ENCODE measurements at places on chromosomes 11 and 22. TPM values are rescaled to one million over a fixed set of nuclear protein-coding genes. Genes with fewer than 3 reads are reported as not detected.

GRCh38 chr11:27112946-27113345, 72.3 kb downstream of the BBOX1 start:
- no peak overlapping the region for H3K27ac ChIP-seq
- peaks cover 2% of the 10 kb centered on the region for H3K36me3 ChIP-seq

Gene HSD17B12
- 91.8 TPM for total RNA-seq

Gene LRRC32
- total RNA-seq: 367 TPM

GRCh38 chr11:67082071-67082791, 25.6 kb downstream of the RHOD start:
- H3K27ac ChIP-seq: no peak overlapping the region
- peaks cover 17% of the 10 kb centered on the region for H3K4me1 ChIP-seq
- H3K36me3 ChIP-seq: no peaks in the 10 kb centered on the region
- H3K27me3 ChIP-seq: no peaks in the 10 kb centered on the region
- H3K4me3 ChIP-seq: no peak overlapping the region

Gene CASP12
- not detected for total RNA-seq

GRCh38 chr11:35486446-35486845, 39.0 kb downstream of the PAMR1 start:
- H3K4me1 ChIP-seq: peaks cover 24% of the 10 kb centered on the region
- no peak overlapping the region for H3K27ac ChIP-seq
- H3K27me3 ChIP-seq: no peaks in the 10 kb centered on the region
- no peak overlapping the region for H3K4me3 ChIP-seq
- H3K36me3 ChIP-seq: peaks cover 5% of the 10 kb centered on the region

DNA sequence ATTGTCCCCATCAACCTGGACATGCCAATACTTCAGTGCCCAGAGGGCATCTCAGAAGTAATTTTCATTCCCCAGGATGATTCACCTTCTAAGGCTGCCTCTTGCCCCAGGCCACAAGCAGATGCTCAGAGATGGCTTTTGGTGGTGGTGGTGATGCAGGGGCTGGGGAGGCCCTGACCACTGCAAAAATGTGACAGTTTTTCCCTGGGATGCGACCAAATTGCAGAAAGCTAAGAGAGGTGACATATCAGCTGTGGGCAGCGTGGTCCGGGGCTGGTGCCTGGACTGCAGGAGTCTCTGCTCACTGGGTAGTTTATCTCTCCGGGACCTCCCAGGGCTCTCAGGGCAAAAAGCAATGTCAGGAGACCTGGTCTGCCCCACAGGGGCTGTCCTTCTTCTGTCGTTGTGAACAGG, 39.7 kb upstream of the ACCSL start:
- no peak overlapping the region for H3K4me3 ChIP-seq
- H3K27me3 ChIP-seq: peaks cover 3% of the 10 kb centered on the region
- no peak for DNase-seq
- H3K4me1 ChIP-seq: peaks cover 23% of the 10 kb centered on the region
- no peaks in the 10 kb centered on the region for H3K36me3 ChIP-seq
- H3K27ac ChIP-seq: no peak overlapping the region

DNA sequence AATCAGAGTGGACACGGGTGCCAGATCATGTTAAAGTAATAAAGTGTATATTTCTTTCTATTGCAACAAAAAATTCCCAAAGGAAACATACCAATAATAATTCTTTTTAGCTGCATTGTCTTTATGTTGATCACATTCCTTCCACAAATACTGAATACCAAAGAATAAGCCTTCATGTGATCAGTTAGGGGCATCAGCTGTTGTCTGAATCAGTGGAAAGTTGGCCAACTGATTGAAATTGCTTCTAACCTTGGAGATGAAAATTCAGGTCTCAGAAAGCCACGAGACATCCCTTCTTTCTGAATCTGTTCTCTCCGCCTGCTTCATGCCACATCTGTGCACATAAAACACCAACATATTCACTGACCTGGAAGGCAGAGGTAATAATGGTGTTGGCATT, 785.2 kb downstream of the KCNA4 start:
- H3K27ac ChIP-seq: no peak overlapping the region
- peaks cover 24% of the 10 kb centered on the region for H3K27me3 ChIP-seq
- DNase-seq: no peak
- H3K4me1 ChIP-seq: no peaks in the 10 kb centered on the region
- no peaks in the 10 kb centered on the region for H3K36me3 ChIP-seq

Gene OR10A2
- not detected for total RNA-seq

DNA sequence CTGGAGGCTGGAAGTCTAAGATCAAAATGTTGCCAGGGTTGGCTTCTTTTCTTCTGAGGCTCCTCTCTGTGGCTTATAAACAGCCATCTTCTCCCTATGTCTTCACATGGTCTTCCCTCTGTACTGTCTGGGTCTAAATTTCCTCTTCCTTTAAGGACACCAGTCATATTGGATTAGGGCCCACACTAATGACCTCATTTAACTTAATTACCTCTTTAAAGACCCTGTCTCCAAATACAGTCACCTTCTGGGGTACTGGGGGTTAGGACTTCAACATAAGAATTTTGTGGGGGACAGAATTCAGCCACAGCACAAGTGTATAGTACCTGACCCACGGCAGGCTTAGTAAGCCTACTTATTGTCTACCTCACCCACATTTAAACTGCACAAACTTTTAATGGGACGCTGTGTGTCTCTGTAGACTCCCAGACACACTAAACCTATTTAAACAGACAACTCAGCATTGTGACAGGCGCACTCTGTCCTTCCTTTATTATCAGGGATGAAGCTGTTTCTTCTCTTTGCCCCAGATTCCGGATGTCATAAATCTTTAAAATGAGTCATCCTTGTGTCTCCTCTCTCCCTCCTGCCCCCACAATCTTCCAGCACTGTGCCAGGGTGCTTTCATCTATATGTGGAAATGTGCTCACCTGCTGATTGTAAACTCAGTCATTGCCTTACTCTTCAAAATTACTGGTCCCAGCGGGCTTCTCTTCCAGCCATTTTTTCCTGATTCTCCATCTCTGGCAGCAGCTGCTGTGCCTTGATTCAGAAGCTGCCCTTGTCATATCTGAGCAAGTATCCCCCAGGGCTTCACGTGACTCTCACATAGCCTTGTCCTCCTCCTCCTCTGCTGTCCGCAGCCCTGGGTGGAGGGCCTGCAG, 5.4 kb upstream of the MAPK8IP1 start:
- H3K27me3 ChIP-seq: no peaks in the 10 kb centered on the region
- peaks cover 17% of the 10 kb centered on the region for H3K36me3 ChIP-seq
- H3K27ac ChIP-seq: no peak overlapping the region
- peaks cover 3% of the 10 kb centered on the region for H3K4me1 ChIP-seq

Gene IGSF22
- total RNA-seq: not detected

- H3K27me3 ChIP-seq: no peaks in the 10 kb centered on the region
- peaks cover 2% of the 10 kb centered on the region for H3K36me3 ChIP-seq
- peaks cover 58% of the 10 kb centered on the region for H3K4me1 ChIP-seq
- DNase-seq: no peak
Observed at GRCh38 chr22:40525250-40525884, 111.2 kb downstream of the MRTFA start.

GRCh38 chr11:66800720-66801428, 42.4 kb upstream of the RCE1 start:
- no peak overlapping the region for H3K4me3 ChIP-seq
- no peak for DNase-seq
- no peaks in the 10 kb centered on the region for H3K27me3 ChIP-seq
- no peak overlapping the region for H3K27ac ChIP-seq

Gene RNF169
- total RNA-seq: 13.1 TPM

Gene NOX4
- total RNA-seq: 102 TPM

Gene ELFN2
- total RNA-seq: 0.65 TPM

Gene CUL5
- 32.1 TPM for total RNA-seq

- H3K27ac ChIP-seq: no peak overlapping the region
- H3K27me3 ChIP-seq: peaks cover 45% of the 10 kb centered on the region
- no peak overlapping the region for H3K4me3 ChIP-seq
- H3K4me1 ChIP-seq: no peaks in the 10 kb centered on the region
Observed at GRCh38 chr11:105202422-105202821, 62.9 kb upstream of the CARD18 start.

GRCh38 chr11:62505440-62506091, 41.0 kb downstream of the AHNAK start:
- H3K27ac ChIP-seq: no peak overlapping the region
- no peak overlapping the region for H3K4me3 ChIP-seq
- DNase-seq: no peak
- H3K27me3 ChIP-seq: no peaks in the 10 kb centered on the region

GRCh38 chr22:23565305-23565914, 14.7 kb downstream of the IGLL1 start:
- H3K27me3 ChIP-seq: peaks cover 23% of the 10 kb centered on the region
- DNase-seq: no peak
- H3K4me1 ChIP-seq: peaks cover 11% of the 10 kb centered on the region
- no peak overlapping the region for H3K27ac ChIP-seq

Gene HYOU1
- total RNA-seq: 213 TPM

Gene OR51B5
- total RNA-seq: 0.20 TPM

- no peak overlapping the region for H3K27ac ChIP-seq
- H3K27me3 ChIP-seq: peaks cover 25% of the 10 kb centered on the region
- H3K4me3 ChIP-seq: no peak overlapping the region
Observed at GRCh38 chr11:130418210-130418609, 10.2 kb downstream of the ADAMTS8 start.

Gene MOGAT2
- total RNA-seq: not detected

Gene C11orf58
- total RNA-seq: 117 TPM

Gene TRIM51
- total RNA-seq: not detected

All from chondrocyte (in vitro differentiated cells).